ENCODE measurements at places on chromosomes 4 and X.

- no peak for DNase-seq
These were observed 40.5 kb downstream of the HAND2 start for GRCh38 chr4:173489514-173489913.

DNA sequence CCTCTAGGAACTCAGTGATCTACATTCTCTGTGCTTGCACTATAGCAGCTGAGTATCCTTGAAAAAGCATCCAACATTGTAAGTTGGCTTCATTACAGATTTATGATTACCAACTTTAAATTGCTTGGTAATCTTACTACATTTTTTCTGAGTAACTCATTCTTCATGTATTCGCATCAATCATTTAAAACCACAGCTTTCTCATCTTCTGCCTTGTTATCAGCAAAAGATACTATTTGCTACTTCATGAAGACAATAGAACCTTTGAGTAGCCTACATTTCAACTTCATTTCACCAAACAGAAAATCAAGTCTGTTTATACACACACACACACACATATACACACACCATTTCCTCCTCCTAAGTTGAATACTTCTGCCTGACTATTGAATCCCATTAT is 6.2 kb upstream of the DCAF8L2 start:
- no peak for DNase-seq

GRCh38 chr4:24511371-24512063 is 72.8 kb downstream of the DHX15 start:
- DNase-seq = no peak

- no peak for DNase-seq
These were observed 51.4 kb upstream of the ZFP42 start for GRCh38 chr4:187944179-187944578.

DNA sequence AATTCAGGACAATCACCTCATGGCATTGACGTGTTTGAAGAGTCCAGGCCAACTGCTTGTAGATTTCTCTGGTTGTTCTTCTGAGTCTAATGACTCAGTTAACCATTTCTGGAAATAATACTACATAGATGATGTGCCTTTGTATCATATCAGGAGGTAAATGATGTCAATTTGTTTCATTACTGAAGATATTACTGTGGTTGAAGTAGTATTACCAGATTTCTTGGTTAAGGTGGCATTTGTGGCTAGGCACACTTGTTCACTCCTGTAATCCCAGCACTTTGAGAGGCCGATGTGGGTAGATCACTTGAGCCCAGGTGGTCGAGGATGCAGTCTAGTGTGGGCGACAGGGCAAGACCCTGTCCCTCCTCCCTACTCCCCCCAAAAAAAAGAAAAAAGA is 15.7 kb downstream of the RPL9 start:
- no peak for DNase-seq

Measured in T-cell (primary cell).